Naive thymus-derived CD8-positive, alpha-beta T cell (primary cell): ENCODE measurements at places on chromosomes 1 and 21.

DNA sequence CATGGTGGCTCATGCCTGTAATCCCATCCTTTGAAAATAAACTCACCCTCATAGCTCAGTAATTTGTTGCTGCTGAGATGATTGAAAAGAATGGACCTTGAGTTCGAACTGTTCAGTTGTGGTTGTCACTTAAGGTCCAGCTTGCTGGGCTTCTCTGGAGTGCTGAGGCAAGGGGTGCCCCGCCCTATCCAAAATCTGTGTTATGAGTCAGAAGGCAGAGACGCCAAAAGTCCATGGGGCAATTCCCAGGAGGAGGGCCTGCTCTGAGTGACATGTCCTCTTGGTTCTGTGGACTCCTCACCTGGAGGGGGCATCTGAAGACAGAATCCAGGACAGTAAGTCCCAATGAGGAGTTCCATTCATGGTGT is 64.8 kb downstream of the MYOM3 start:
- no peak for DNase-seq

DNA sequence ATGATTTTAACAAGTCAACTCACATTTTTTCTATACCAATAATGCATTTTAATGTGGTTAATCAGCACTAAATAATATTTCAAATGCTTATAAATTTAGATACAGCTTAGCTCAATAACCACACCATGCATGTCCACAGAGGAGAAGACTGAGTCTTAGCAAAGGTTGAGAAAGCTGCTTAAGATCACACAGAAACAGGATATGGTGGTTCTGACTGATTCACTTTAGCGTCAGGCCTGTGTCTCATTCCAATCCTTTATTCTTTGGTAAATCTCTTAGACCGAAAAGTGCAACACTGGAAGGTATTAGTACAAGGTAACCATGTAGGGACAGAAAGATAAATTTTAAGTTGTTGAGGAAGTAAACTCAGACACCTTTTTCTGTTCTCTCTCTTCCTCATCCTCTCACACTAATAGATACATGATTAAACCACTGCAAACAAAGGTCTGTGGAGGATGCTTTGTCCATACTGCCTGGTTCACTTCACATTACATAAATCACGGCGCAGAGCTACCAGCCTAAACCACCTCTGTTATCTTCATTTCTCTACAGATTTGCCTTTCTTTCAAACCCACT is 139.0 kb downstream of the DPYD start:
- no peak for DNase-seq

GRCh38 chr1:9181990-9182783 is 52.4 kb upstream of the H6PD start:
- no peak for DNase-seq

DNA sequence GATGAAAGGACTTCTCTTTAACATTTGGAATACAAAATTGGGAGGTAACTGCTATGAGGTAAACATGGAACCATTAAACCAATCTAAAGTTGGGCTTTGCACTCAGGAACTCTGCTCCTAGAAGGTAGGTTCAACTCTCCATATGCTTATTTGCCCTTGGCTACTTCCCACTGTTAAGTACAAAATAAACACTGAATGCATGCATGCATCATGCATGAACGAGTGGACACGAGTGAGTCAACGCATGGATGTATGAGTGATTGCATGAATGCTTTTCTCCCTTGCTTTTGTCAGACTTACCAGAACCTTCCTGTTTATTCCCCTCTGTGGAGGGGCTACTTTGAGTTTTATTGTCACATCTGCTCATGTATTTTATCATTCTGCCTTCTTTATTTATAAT is 42.4 kb upstream of the RUNX1 start:
- no peak for DNase-seq

DNA sequence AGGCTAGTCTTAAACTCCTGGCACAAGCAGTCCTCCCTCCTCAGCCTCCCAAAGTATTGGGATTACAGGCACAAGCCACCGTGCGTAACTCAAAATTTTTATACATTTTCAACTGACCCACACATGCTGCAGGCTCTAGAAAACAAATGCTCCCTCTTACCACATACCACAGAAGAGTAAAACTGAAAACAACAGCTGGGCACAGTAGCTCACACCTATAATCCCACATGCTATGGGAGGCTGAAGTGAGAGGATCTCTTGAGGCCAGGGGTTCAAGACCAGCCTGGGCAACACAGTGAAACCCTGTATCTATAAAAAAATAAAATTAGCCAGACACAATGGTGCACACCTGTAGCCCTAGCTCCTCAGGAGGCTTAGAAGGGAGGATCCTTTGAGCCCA is 56.7 kb downstream of the AKT3 start:
- no peak for DNase-seq

DNA sequence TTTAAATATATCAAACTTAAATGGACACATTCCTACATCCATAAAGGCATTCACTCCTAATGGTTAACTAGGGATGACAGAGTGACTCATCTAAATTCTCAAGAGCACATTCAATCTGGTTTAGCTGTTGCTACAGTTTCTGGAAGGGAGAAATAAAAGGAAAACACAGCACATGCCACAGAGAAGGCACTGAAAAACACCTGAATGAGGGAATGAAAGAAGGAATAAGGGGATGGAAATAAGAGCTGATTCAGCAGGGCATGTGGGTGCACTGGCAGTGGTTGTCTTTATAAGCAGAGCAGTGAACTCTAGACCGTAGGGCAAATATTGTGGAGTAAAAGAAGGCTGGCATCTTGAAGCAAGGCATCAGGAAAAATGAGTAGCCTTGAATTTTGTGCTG is 79.3 kb downstream of the LHX4 start:
- DNase-seq: no peak
